ENCODE measurements at places on chromosomes 7 and 10.

DNA sequence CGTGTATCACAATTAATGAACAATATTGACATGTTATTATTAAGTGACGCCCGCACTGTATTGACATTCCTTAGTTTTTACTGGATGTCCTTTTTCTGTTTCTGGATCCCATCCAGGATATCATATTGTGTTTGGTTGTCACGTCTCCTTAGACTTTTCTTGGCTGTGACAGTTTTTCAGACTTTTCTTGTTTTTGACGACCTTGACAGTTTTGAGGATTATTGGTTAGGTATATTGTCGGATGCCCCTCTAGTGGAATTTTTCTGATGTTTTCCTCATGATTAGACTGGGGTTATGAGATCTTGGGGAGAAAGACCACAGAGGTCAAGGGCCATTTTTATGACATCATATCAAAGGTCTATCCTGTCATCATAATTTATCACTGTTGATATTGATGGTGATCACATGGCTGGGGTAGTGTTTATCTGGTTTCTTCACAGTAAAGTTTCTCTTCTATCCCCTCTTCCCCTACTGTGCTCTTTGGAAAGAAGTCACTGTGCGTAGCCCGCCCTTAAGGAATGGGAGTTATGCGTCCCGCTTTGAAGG is 11.1 kb downstream of the TAF3 start:
- no peak for DNase-seq

- DNase-seq: no peak
Measured at GRCh38 chr7:122902751-122903495, 16.7 kb upstream of the CADPS2 start.

DNA sequence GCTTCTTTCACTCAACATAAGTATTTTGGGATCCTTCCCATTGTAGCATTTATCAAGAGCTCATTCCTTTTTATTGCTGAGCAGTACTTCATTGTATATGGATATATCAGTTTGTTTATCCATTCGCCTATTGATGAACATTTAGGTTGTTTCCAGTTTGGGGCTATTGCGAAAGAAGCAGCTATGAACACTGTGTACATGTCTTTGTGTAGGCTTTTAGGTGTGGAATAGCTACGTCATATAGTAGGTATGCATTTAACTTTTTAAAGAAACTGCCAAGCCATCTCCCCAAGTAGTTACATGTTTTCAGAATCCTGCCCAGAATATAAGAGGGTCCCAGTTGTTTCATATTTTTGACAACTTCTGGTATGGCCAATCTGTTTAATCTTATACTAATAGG is 468.1 kb downstream of the IPMK start:
- no peak for DNase-seq

DNA sequence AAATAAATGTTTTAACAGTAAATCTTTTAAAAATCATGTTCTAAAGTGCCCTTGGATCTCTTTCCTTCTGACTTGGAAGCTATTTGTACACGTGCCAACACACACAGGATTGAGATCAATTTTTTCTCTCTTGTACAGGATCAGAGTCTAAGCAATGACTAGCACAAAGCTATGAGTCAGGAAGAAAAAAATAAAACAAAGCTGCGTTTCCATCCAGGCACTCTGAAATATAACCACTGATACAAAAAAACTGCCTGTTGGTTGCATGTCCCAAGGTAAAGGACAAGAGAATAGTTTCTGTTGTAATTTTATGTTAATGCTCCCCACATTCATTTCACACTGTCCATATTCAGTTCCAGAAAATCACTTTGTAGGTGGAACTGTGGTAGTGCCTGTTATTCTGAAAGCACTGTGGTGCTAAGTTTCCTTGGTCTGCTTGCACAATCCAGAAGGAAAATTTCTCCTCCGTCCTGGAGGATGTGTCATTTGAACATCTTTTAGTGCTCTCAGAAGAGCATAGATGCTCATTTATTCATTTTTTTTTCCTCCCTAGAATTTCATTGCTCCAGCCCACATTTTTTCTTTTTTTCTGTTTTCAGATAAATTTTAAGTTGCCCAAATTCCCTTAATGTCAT is 113.4 kb downstream of the PLXDC2 start:
- no peak for DNase-seq

DNA sequence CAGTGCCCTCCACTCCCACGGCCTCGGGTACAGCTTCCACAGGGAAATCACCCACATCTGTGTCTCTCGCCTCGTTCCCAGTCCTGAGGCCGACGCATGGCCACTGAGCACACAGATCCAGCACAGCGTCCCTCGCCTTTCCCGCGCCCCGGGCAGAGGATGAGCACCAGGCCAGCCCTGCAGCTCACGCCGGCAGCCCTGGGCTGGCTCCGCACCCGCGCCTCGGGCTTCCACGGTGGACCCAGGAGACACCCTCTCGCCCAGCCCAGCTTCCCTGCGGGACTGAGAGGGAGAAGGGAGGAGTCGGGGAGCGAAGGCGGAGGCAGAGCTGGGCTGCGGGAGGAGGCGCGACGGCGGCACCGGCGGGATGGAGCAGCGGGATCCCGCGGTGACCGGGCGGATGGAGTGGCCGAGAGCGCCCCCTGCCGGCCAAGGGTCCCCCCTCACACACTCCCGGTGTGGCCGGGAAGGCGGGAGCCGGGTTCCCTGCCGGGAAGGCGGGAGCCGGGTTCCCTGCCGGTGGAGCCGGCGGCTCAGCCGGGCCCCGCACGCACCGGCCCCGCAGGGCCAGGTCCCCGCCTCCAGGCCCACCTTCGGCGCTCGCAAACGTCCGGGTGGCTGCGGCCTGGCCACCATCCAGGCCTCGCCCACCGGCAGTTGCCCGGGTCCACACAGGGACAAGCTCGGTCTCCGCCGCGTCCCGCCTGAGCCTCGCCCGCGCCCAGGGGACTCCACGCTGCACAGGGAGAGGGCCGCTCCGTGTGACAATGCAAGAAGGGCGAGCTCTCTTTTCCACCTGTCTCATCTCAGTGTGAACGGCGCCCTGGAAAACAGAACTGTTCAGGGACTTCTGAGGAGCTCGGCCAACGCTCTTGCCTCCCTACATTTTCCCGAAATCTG is 110.3 kb upstream of the LANCL2 start:
- DNase-seq: peak; percentile 69

DNA sequence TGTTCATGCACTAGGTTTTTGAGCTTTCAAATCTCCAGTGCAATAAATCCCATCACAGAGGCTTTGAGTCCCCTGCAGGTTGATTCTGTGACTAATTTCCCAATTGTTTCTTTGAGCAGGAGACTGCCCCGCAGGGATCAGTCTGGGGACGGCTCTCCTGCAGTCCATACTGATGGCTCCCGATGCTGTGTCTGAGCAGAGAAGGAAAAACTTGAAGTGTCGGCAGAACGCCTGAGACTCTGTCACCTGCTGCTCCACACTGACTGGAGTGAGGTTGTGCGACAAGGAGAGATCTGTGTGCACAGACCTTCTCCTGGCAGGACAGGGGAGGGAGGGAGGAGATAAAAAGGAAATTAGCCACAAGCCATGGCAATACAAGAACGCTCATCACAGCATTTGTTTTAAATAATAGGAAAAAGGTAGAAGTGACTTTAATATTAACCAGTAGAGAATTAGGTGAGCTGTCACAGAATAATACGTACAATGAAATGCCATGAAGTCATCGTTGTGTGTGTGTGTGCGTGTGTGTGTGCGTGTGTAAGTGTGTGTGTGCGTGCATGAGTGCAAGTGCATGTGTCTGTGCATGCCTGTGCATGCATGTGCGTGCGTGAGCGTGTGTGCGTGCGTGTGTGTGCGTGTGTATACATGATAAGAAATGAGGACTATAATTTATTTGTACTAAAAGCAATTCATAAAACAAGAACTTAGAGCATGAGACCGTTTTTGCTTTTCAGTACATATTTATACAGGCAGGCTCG is 38.2 kb downstream of the HTR5A start:
- DNase-seq: no peak

- no peak for DNase-seq
Measured at GRCh38 chr7:127995881-127996215, 35.4 kb downstream of the LRRC4 start.

DNA sequence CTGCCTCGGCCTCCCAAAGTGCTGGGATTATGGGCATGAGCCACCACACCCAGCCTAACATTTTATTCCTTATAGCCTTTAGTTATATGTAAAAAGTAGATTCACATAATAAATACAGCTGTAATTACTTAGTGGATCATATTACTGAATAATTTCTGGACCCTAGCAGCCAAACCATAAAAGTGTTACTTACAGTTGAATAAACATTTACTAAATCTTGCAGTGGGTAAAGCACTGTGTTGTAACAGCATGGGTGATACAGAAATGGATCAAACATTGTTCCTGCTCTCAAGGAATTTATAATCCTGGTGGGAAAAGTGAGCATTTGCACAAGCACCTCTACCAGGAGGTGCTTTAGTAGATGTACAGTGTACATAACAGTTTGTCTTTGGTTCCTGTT is 25.0 kb downstream of the BPGM start:
- DNase-seq: no peak

DNA sequence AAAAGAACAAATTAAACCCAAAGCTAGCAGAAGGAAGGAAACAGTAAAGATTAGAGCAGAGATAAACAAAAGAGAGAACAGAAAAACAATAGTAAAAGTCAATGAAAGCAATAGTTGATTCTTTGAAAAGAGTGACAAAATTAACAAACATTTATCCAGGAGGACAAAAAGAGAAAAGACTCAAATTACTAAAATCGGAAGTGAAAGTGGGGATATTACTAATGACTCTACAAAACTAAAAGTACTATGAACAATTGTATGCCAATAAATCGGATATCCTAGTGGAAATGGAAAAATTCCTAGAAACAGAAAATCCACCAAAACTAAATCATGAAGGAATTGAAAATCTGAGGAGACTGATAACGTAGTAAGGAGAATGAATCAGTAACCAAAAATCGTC is 96.3 kb downstream of the SNX13 start:
- no peak for DNase-seq

GRCh38 chr10:120131183-120131582 is 238.7 kb downstream of the SEC23IP start:
- DNase-seq: no peak

GRCh38 chr7:157587051-157587804 is 250.4 kb downstream of the DNAJB6 start:
- DNase-seq: no peak

DNA sequence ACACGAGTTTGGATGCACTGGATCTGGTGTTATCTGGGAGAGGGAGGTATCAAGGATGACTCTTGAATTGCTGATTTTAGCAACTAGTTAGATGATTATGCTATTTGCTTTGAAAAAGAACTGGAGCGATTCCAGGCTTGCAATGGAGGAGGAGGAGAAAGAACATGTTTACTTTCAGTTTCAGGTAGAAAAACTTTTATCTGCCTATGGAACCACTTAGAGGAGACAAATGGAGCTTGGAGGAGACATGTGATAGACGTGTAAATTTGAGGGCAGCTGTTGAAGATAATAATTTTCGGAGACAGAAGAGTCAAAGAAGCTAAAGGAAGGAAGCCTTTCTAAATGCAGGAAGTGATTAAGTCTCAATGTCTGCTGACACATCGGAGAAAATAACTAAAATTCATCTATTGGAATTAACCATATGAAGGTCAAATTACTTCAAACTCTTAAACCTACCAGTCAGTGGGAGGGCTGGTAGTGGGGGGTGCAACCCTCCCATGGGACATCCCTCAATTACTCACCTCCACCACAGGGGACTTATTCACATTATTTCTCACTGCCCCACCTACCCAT is 56.4 kb upstream of the GNAI1 start:
- no peak for DNase-seq

- DNase-seq: no peak
Measured at GRCh38 chr10:32232378-32232777, 114.6 kb downstream of the EPC1 start.

- DNase-seq: no peak
Measured at GRCh38 chr7:28165961-28166955, 14.3 kb downstream of the JAZF1 start.

DNA sequence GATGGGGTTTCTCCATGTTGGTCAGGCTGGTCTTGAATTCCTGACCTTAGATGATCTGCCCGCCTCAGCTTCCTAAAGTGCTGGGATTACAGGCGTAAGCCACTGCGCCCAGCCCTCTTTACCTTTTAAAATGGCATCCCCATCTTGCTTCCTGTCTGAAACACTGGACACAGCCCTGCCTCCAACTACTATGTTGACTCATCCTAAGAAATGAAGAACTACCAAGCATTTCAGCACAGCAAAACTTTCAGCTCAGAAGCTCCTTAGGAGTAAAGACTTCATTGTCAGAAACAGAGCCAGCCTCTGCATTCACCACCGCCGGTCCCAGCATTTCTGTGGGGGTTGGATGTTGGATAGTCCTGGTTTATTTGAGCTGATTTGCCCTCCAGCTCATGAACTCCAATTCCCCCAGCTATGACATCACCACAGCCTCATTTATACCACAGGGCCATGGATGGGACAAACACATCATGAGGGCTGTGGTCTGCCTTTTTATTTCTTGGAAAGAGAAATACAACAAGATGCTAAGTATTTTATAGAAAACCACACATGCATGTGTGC is 123.5 kb downstream of the ADCY1 start:
- no peak for DNase-seq

GRCh38 chr10:114271075-114271778 is 32.2 kb downstream of the VWA2 start:
- DNase-seq: no peak

DNA sequence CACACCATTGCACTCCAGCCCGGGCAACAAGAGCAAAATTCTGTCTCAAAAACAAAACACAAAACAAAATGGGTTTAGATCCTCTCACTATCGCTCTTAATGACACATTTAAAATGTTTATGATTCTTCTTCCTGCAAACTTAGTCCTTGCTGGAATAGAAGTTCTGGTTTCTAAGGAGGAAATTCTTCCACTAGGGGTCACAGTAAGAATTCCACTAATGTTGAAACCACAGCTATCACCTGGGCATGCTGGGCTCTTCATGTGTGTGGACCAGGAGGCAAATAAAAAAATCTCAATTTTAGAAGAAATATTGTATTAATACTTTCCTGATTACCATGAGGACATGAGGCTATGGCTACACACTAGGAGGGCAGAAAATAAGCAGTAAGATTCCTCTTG is 915.8 kb downstream of the TYW1 start:
- DNase-seq: no peak

DNA sequence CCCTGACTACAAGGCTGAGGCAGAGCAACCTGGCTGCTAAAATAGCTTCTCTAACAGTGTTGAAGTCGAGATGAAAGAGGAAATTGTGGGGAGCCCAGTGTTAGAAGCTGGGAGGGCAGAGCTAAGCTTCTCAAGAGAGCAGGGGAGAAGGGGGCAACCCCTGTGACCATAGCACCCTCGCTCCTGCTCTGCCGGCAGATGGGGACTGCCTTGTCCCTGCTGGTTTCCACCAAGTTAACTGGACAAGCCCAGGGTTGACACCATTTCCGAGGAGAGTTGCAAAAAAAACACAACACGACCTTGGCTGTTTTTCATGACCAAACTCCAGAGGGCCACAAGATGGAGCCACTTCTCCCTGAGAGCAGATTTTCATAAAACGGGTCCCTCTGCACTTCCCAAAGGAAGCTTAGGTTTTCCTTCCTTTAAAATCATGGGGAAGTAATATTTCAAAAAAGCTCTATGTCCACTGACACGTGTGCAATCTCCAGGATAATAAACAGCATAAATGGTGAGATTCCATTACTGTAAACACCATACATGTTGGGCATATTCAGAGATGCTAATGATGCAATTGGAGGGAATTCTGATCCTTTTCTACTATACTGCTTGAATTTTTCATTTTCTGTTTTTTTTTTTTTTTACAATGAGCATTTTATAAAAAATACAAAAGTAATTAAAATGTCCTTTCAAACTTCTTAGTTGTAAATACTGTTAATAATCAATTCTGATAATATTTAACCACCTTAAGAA is 140.4 kb downstream of the PIP4K2A start:
- DNase-seq: no peak
